ENCODE measurements at places on chromosomes 1 and 21. TPM values are rescaled to one million over a fixed set of nuclear protein-coding genes. Genes with fewer than 3 reads are reported as not detected.

GRCh38 chr21:45405271-45405818, 380 bp downstream of the COL18A1 start:
- DNase-seq: peak; percentile 56

- DNase-seq: no peak
Observed at GRCh38 chr1:63326473-63327380, 4.4 kb downstream of the FOXD3 start.

DNA sequence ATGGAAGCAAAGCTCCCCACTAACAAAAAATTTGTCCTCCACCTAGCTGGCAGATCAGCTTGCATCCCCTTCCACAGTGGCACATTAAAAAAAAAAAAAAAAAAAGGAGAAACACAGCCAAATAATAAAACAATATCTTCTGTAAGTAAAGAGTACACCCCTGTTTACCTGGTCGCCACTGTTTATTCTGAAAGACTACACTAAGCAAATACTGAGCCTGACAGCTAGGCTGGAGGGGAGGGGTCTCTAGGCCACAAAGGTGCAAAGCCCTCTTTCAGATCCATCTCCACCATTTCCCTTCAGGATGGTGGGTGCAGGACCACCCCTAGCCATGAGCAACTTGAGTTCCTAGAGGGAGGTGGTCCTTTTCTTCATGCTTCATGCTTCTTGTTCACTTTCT, 22.8 kb upstream of the SLC45A3 start:
- no peak for DNase-seq

GRCh38 chr1:188723332-188724020, 1754.2 kb downstream of the BRINP3 start:
- no peak for DNase-seq

- DNase-seq: no peak
Observed at GRCh38 chr1:36852586-36852985, 181.7 kb downstream of the GRIK3 start.

CELA3A gene
- not detected for polyA plus RNA-seq

NBPF6 gene
- polyA plus RNA-seq: not detected

S100A14 gene
- 1.1 TPM for polyA plus RNA-seq

Measured in hindlimb muscle (tissue), 1 donor.